Activated CD8-positive, alpha-beta memory T cell treated with anti-CD3 and anti-CD28 coated beads for 24 hours (primary cell): ENCODE measurements at places on chromosomes 2 and 18.

DNA sequence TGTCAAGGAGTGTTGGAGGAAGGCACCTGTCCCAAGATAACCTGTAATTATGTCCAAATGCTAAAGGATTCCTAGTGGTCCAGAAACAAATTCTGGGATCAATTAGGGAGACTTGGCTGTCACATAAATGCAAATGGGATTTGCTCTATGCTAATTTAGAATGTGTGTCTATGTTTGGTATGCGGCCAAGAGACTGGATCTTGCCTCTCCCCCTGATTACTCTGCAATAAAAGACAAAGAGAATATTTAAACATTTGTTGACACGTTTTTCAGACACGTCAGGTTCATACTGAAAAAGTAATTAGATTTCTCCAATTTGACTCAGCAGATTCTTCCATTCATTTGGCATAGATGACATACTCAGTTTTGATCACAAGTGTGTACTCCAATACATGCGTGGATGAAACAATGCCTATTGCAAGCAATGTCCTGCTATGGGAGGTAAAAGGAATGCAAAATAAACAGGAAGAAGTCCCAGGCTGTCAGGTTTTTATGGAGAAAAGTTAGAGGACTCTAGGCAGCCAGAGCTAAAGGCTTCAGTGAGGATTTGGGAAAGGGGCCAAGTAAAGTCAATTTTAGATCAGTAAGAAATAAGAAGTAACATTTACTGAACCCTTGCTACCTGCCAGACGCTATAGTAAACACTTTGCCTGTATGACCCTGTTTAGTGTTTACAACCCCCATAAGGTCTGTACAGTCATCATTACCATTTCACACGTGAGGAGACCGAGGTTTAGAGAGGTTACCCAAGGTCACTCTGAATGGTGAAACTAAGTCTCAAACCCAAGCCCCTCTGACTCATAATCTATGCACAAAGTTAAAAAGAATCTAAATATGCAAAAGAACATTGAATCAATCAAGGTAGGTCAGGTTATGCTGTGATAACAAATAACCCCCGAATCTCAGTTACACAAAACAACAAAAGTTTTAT, 7.8 kb downstream of the ANTXR1 start:
- no peak for DNase-seq

- no peak for DNase-seq
These were observed 555.5 kb downstream of the ARHGAP15 start for GRCh38 chr2:143684551-143685320.

DNA sequence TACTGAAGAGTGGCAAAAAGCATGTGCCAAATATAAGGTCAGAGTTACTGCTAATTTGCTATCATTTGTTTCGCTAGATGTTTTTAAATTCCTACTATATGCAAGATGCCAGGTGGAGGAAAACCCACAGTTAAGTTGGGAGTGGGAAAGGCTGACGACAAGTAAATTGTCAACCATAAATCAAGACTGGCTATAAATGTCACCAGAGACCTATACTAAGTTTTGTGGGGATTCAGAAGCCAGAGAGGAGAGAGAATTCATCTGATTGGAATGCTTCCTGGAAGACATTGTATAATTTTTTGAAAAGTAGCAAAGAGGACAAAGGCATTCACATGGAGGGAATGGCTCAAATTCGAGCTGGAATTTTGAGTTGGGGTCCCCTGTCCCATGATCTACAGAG, 64.3 kb downstream of the CFAP221 start:
- DNase-seq: no peak

- DNase-seq: no peak
These were observed 22.2 kb downstream of the SOWAHC start for GRCh38 chr2:109636317-109636716.

DNA sequence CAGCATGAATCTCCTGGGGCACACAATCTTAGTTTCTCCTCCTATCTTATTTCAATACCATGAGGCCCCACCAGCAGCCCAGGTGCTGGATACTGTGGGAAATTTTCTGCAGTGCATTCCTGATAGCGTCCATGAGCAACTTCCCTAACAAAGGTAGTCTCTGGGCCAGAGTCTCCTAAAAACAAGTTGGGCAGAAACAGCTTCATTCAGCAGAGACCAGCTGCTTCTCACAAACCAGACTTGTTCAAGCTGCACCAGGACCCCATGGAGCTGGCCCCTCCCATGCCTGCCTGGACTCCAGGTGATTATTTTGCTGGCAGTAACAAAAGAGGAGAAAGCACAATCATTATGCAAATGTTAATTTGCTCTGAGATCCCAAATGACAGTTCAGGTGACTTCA, 31.4 kb downstream of the MYO5B start:
- no peak for DNase-seq

- no peak for DNase-seq
These were observed 40.2 kb downstream of the TMEM182 start for GRCh38 chr2:102801858-102802699.

DNA sequence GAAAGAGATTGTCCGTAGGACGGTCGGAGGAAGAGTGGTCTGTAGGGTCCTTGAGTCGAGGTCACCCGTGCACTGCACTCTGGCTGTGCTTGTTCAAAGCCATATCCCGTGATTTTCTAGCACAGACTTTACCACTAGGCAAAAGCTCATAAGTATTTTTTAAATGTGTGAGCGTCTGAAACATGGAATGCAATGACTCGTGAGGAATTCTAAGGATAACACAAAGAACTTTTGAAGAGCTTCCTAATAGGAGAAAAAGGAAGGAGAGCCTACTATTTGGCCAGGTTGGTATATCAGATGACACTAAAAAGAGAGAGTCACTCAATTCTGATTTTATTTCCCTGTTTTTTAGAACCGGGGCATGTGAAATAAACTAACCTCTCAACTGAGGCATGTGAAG, 68.3 kb downstream of the CD28 start:
- DNase-seq: no peak

GRCh38 chr2:200177971-200178911, 128.3 kb upstream of the SPATS2L start:
- no peak for DNase-seq

GRCh38 chr2:21416226-21416625, 292.5 kb downstream of the TDRD15 start:
- DNase-seq: no peak

- no peak for DNase-seq
These were observed 59.0 kb downstream of the PDK1 start for GRCh38 chr2:172614932-172615331.
